T-cell (primary cell): ENCODE measurements at places on chromosomes 13 and 19.

DNA sequence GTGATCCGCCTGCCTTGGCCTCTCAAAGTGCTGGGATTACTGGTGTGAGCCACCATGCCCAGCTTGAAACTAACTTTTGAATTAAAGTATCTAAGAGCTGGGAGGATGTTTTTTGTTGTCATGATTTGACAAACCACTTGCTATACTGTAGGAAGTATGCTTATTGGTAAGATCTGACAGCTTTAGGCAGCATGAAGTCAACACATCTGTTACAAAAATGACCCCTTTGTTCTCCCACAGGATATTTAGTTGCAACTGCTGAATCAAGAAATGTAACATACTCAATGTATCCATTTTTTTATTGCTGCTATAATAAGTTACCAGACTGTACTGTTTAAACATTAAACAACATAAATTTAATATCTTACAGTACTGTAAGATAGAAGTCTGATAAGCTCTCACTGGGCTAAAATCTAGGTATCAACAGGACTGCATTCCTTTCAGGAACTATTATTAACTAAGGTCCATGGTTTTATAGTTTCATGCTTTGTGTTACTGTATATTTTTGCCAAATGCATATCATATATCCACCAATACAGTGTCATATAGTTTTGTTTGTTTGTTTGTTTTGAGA, 22.8 kb upstream of the LRP3 start:
- no peak for DNase-seq

- no peak for DNase-seq
These were observed 26.0 kb upstream of the FBL start for GRCh38 chr19:39871886-39872866.

DNA sequence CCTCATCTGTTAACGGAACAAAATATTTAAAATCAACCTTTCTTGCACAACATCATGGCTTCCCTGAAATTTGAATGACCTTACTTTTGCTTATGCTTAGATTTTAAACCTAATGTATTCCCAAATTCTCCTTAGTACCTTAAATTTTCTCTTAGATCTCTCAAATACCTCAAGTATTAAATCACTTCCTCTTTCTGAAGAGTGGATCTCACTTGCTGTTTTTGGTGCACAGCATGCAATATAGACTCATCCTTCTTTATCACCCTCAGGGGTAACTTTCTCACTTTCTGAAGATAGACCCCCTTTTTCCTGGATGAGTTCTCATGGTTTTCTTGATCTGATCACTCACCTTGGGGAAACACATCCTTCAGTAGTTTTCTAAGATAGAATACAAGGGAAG, 871.7 kb downstream of the DACH1 start:
- no peak for DNase-seq

- DNase-seq = no peak
These were observed 45.9 kb downstream of the XPO4 start for GRCh38 chr13:20856650-20857049.

DNA sequence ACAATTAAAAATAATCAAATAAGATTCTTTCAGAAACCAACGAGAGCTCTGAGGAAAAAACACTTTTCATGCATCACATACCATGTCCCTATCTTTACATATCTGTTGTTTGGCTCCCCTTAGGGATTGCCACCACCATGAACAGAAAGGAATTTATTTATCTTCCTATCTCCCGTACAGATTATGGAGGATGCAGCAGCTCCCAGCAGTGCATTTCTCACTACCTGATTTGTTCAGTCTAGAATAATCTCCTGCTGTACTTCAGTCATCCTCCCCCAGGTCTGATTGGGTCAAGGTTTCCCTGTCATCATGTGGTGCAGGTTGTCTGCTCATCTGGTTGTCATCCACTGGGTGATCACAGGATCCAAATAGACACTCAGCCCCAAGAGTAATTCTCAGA, 451.3 kb downstream of the OXGR1 start:
- DNase-seq = no peak

DNA sequence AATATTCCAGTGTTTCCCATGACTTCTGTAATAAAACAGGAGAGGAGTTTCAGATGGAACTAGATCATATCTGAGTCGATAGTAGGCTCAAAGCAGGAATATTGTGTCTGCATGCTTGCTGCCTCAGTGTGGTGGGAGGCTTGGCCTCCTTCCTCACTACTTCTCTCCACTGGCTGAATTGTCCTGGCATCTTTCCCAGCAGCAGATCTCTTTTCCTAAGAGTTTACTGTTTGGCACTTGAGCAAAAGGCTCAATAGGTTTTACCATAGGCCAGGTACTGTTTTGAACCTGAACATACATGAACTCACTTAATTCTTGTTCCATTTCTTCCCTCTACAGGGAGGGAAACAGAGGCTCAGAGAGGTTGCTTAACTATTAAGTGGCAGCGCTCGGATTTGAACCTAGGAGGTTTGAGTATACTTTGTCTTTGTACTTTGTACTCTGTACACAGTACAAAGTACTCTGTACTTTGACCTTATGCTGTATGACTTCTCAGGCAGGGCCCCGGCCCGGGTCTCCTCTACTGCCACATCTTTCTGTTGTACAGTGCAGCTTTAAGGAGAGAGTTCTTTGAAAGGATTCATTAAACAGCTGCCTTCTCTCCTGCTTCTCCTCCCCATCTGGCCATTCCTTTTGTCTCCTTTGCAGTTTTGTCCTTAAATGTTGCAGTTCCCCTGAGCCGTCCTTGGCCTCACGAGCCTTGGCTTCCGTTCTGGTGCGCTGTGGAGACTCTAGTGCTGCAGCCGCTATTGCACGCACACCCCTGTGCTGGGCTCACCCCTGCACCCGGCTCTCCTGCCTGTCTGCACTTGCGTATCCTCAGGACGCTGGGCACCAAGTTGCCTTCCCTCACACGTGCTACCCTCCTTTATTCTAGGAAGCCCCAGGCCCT, 8.1 kb downstream of the B3GLCT start:
- DNase-seq = no peak

- DNase-seq = no peak
These were observed 157.5 kb downstream of the FLT1 start for GRCh38 chr13:28337166-28338005.

DNA sequence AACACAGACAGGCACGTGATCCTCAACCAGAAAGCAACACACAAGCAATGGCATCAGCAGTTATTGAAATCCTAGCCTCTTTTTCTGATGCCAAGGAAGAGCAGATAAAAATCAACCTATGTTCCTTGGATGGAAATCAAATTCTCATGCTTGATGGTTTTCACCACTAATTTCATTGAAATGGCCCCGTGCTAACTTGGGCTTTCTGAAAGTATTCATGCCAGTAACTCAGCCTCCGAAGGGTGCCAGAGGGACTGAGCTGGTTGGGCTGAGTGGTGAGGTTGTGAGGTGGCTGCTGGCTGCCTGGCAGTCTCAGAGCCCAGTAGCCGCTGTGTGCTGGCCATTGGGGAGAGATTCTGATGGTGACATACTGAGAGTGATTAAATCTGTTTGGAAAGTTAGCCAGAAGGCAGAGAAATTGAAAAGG, 309.3 kb downstream of the DCT start:
- DNase-seq = no peak
